ENCODE measurements at places on chromosomes 7 and 10. TPM values are rescaled to one million over a fixed set of nuclear protein-coding genes. Genes with fewer than 3 reads are reported as not detected.

- peaks cover 18% of the 10 kb centered on the region for H3K4me1 ChIP-seq
- H3K4me3 ChIP-seq, result no peak overlapping the region
- H3K27me3 ChIP-seq, result no peaks in the 10 kb centered on the region
- H3K36me3 ChIP-seq, result no peaks in the 10 kb centered on the region
- DNase-seq, result no peak
Measured at GRCh38 chr10:110771991-110772390, 99.7 kb upstream of the PDCD4 start.

DNA sequence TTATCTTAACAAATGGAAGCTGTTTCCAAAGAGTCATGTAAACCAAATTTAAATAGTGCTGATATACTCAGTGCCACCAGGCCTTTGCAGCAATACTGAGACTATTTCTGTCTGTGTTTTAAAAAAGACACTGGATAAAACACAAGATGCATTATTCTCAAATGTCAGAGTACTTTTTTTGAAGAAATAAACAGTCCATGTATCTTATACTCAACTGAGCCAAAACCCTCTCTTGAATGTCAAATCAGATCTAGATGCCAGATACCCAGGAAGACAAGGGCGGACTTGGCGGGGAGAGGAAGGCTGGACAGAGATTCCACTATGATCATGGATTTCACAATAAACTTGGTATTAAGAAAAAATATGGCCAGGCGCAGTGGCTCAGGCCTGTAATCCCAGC lies 127.6 kb downstream of the COBL start:
- H3K27me3 ChIP-seq, result no peaks in the 10 kb centered on the region
- H3K27ac ChIP-seq, result no peak overlapping the region
- H3K4me3 ChIP-seq, result no peak overlapping the region
- H3K4me1 ChIP-seq, result no peaks in the 10 kb centered on the region
- peaks cover 5% of the 10 kb centered on the region for H3K36me3 ChIP-seq
- DNase-seq, result no peak

DNA sequence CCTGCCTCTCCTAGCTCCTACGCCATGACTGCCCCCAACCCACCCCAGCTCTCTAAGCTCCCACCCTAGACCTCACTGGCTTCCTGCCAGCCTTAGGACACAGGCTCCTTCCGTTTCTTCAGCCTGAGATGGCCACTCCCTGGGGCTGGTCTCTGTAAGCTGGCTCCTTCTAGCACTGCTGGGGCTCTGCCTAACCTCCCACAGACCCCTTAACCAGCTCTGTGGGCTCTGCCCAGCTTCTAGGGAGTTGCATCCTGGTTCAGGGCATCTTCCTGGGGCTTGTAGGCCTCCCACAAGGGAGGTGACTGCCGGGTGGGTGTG lies 478.6 kb upstream of the KLF6 start:
- no peaks in the 10 kb centered on the region for H3K27me3 ChIP-seq
- H3K4me1 ChIP-seq, result peaks cover 21% of the 10 kb centered on the region
- peaks cover under 1% of the 10 kb centered on the region for H3K36me3 ChIP-seq
- H3K27ac ChIP-seq, result no peak overlapping the region

Gene SLC25A13
- 23.4 TPM for total RNA-seq

- H3K27me3 ChIP-seq, result no peaks in the 10 kb centered on the region
- H3K4me1 ChIP-seq, result no peaks in the 10 kb centered on the region
- peaks cover 12% of the 10 kb centered on the region for H3K36me3 ChIP-seq
- no peak overlapping the region for H3K27ac ChIP-seq
- DNase-seq, result no peak
Measured at GRCh38 chr7:155759740-155760430, 52.4 kb downstream of the SHH start.

Gene IDI2
- not detected for total RNA-seq

Gene FEZF1
- total RNA-seq, result 0.22 TPM

Gene CTTNBP2
- total RNA-seq, result 2.4 TPM

DNA sequence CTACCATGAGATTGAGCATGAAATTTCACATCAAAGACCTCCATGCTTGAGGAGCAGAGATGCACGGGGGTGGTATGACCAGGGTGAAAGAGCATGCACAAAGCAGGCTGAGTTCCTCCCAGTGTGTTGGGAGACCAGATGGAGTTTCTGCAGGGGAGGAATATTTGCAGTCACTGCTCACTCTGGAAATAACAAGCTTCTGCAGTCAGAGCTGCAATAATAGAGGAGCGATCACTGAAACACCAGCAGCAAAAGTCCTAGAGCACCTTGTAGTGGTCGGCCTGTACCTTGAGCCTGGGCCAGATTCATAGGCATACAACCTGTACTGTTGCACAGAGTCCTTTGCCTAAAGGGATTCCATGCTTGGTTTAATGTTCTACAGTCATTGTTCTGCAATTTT lies 184.5 kb upstream of the SP8 start:
- no peak overlapping the region for H3K27ac ChIP-seq
- DNase-seq, result no peak
- H3K27me3 ChIP-seq, result peaks cover 69% of the 10 kb centered on the region

Gene MET
- 249 TPM for total RNA-seq

DNA sequence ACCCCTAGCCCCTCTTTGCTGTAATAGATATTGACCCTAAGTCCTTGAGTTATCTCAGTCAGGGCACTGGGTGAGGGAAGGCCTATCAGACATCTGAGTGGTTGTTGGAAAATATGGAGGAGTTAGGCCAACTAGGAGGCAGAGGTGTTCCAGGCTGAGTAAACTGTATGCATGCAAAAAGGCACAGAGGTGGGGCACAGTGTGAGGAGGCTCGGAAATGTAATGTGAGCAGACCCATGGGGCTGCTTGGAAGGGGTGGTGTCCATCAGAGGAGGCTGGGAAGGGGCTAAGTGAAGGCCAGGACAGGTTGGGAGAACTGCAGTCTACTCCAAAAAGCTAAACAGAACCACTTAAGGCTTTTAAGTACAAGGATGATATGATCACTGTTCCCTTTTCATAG lies 323.2 kb upstream of the BMPER start:
- H3K4me3 ChIP-seq, result no peak overlapping the region
- no peak for DNase-seq
- H3K36me3 ChIP-seq, result no peaks in the 10 kb centered on the region

Gene TMEM270
- total RNA-seq, result 0.59 TPM

GRCh38 chr10:128070161-128070560 lies 56.1 kb downstream of the MKI67 start:
- DNase-seq, result no peak
- H3K4me1 ChIP-seq, result no peaks in the 10 kb centered on the region
- no peak overlapping the region for H3K27ac ChIP-seq
- H3K27me3 ChIP-seq, result no peaks in the 10 kb centered on the region
- peaks cover 7% of the 10 kb centered on the region for H3K36me3 ChIP-seq
- H3K4me3 ChIP-seq, result no peak overlapping the region

Gene CALCR
- not detected for total RNA-seq

DNA sequence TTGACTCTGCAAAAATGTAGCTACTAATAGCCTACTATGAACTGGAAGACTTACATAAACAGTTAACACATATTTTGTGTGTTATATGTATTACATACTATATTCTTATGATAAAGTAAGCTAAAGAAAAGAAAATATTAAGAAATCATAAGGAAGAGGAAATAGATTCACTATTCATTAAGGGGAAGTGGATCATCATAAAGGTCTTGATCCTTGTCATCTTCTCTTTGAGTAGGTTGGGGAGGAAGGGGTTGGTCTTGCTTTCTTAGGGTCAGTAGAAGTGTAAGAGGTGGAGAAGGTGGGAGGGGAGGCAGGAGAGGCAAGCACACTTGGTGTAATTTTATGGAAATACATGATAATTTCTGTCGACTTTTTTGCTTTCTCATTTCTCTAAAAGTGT lies 81.3 kb downstream of the NAMPT start:
- no peak overlapping the region for H3K4me3 ChIP-seq
- no peak overlapping the region for H3K27ac ChIP-seq
- H3K36me3 ChIP-seq, result no peaks in the 10 kb centered on the region

GRCh38 chr10:70925377-70926225 lies 37.2 kb upstream of the PCBD1 start:
- DNase-seq, result peak; percentile 69
- no peaks in the 10 kb centered on the region for H3K36me3 ChIP-seq
- peaks cover 91% of the 10 kb centered on the region for H3K27me3 ChIP-seq
- H3K4me3 ChIP-seq, result no peak overlapping the region
- no peak overlapping the region for H3K27ac ChIP-seq

DNA sequence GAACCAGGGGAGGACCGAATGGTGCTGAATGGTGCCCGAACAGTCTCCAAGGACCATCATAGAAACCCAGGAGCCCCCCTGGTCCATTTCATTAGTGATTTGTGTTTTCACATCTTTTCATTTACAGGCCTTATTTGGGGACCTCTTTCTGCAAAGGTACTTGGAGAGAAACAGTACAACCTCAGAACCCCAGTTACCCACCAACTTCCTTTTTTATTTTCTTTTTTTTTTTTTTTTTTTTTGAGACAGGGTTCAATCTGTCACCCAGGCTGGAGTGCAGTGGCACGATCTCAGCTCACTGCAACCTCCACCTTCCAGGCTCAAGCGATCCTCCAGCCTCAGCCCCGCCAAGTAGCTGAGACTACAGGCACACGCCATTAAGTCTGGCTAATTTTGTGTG lies 13.0 kb upstream of the ELN start:
- no peaks in the 10 kb centered on the region for H3K36me3 ChIP-seq
- no peak overlapping the region for H3K4me3 ChIP-seq
- H3K27ac ChIP-seq, result no peak overlapping the region

Gene ACSL5
- total RNA-seq, result 35.3 TPM

- no peak for DNase-seq
- no peaks in the 10 kb centered on the region for H3K4me1 ChIP-seq
- no peak overlapping the region for H3K4me3 ChIP-seq
- H3K27ac ChIP-seq, result no peak overlapping the region
- H3K36me3 ChIP-seq, result no peaks in the 10 kb centered on the region
Measured at GRCh38 chr7:75711656-75712514, 26.9 kb downstream of the HIP1 start.

GRCh38 chr10:117942226-117942625 lies 104.5 kb downstream of the RAB11FIP2 start:
- no peak for DNase-seq
- H3K4me3 ChIP-seq, result no peak overlapping the region
- no peaks in the 10 kb centered on the region for H3K36me3 ChIP-seq
- H3K4me1 ChIP-seq, result no peaks in the 10 kb centered on the region
- H3K27me3 ChIP-seq, result no peaks in the 10 kb centered on the region

GRCh38 chr10:43853369-43853768 lies 204.7 kb upstream of the ZNF32 start:
- no peak overlapping the region for H3K27ac ChIP-seq
- H3K4me1 ChIP-seq, result no peaks in the 10 kb centered on the region
- DNase-seq, result no peak
- no peak overlapping the region for H3K4me3 ChIP-seq
- no peaks in the 10 kb centered on the region for H3K27me3 ChIP-seq

DNA sequence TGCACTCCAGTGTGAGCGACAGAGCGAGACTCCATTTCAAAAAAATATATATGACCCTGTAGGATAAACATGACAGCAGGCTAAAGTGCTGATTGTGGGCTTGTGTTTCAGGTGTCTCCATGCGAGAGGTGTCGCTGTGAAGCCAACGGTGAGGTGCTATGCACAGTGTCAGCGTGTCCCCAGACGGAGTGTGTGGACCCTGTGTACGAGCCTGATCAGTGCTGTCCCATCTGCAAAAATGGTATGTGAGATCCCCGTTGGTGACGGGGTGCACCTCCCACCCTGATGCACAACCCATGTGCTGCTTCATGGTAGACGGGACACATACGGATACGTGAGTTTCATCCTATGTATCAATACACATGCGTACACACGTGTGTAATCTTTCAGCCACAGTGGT lies 29.2 kb downstream of the VWC2 start:
- H3K4me3 ChIP-seq, result no peak overlapping the region
- no peaks in the 10 kb centered on the region for H3K27me3 ChIP-seq
- no peaks in the 10 kb centered on the region for H3K36me3 ChIP-seq
- no peak for DNase-seq
- no peaks in the 10 kb centered on the region for H3K4me1 ChIP-seq

GRCh38 chr7:116524609-116525297 lies at the start of gene CAV1:
CAV1 (plus strand) TSS chr7:116525036; CDS start chr7:116525063, 27 bp downstream.
- H3K4me1 ChIP-seq, result peaks cover 66% of the 10 kb centered on the region
- H3K36me3 ChIP-seq, result peaks cover 26% of the 10 kb centered on the region
- H3K27me3 ChIP-seq, result no peaks in the 10 kb centered on the region
- DNase-seq, result peak; percentile 67
- H3K27ac ChIP-seq, result peak within 1 kb of the TSS; percentile 73

Gene SLC26A5
- not detected for total RNA-seq

DNA sequence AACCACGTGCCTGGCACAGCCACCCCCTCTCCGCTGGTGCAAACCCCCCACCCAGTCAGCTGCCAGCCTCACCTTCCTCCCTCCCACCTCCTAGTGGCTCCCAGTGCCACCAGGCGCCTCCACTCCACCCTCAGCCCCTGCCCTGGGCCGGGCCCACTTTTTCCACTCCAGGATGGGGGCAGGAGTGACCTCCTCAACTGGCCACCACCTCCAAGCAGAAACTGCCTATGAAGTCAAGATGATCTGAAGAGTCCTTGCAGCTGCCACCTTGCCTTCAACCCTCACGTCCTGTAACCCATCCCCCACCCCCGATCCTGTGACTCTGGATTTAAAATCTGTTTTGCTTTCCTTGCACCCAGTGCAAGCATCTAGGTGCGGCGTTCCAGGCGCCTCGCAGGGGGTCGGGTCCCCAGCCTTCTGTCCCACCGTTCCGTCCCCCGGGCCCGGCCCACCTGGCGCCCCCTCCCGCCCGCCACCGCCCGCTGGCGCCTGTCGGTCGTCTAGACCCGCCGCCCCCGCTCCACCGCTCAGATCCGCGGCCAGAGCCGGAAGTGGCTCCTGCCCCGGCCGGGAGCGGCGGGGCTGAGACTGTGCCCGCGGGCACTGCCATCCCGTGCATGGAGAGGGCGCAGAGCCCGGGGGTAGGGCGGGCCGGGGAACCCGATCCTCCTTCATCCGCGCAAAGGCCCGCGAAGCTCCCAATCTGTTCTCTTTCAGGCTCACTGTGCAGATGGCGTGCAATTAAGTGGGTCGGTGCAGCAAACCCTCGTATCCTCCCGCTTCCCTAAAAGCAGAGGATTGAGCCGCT lies 51.2 kb upstream of the GTF2I start:
- peak overlapping the region; percentile 50 for H3K4me3 ChIP-seq
- H3K27me3 ChIP-seq, result no peaks in the 10 kb centered on the region
- peaks cover 25% of the 10 kb centered on the region for H3K4me1 ChIP-seq
- DNase-seq, result peak; percentile 42
- H3K27ac ChIP-seq, result no peak overlapping the region
- H3K36me3 ChIP-seq, result peaks cover 20% of the 10 kb centered on the region

DNA sequence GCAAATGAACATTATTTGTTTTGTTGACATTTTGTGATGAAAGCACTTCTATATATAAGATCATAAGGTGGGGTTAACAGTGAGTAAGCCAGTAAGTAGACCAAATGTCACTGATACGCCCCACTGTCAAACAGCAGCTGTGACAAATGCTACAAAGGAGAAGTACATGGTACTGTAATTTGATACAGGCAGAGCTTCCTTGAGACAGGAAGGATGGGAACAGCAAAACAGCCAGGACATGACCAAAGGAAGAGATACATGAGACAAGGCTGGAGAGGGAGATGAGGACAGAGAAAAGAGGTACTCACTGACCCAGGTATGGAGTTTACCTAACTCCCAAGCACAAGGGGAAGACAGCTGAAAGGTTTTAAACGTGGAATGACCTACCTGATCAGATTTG lies 127.0 kb downstream of the SRPK2 start:
- H3K4me1 ChIP-seq, result peaks cover 19% of the 10 kb centered on the region
- no peaks in the 10 kb centered on the region for H3K36me3 ChIP-seq
- H3K27ac ChIP-seq, result peak overlapping the region; percentile 31
- DNase-seq, result no peak
- H3K4me3 ChIP-seq, result no peak overlapping the region

- no peaks in the 10 kb centered on the region for H3K4me1 ChIP-seq
- no peak overlapping the region for H3K4me3 ChIP-seq
Measured at GRCh38 chr10:11150231-11150731, 132.6 kb downstream of the CELF2 start.
